ENCODE measurements at places on chromosomes 13 and 19.

GRCh38 chr13:95800436-95800835 is 123.5 kb downstream of the DNAJC3 start:
- DNase-seq, result no peak

DNA sequence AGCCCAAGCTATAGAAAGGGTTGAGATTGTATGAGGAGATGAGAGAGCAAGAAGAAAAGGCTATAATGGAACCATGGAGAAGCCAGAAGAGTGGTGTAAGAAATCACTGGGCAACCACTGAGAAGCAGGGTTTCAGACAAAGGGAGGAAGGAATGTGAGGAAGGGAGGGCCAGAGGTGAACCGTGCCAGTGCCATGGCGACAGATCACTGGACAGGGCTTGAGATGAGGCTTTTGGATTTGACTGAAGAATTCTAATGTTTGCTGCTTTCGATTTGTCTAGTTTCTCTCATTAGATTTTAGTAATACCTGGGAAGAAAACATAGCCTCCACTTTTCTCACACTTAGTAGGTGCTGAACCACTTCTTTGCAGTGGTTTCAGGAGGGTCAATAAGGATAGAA is 6.3 kb upstream of the GPR183 start:
- no peak for DNase-seq

GRCh38 chr13:34555988-34556387 is 386.1 kb upstream of the NBEA start:
- DNase-seq, result no peak

DNA sequence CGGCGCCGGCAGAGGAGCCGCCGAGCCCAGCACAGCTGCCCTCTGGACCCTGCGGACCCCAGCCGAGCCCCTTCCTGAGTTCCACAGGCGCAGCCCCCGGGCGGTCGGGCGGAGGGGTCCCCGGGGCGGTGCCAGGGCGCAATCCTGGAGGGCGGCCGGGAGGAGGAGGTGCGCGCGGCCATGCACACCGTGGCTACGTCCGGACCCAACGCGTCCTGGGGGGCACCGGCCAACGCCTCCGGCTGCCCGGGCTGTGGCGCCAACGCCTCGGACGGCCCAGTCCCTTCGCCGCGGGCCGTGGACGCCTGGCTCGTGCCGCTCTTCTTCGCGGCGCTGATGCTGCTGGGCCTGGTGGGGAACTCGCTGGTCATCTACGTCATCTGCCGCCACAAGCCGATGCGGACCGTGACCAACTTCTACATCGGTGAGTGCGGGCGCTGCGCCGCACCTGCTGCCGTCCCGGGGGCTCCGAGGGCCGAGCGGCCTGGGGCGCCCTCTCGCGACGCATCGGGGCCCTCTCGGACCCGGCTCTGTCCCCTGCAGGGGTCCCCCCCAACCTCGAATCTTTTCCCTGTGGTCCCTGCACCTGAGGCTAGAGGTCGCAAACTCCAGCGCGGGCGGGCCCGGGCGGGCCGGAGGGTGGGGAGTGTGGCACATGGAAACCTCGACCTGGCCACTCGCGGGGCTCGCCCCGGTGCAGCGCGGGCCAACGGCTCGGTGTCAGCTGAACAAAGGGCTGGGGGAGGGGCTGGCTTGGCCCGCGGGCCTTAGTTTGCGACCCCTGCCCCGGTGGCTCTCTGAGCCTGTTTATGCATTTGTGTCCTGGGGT is at the start of gene KISS1R:
KISS1R (plus strand) TSS at position 11 of the 829 bp plus-strand sequence; CDS start at position 181, 170 bp downstream.
- no peak for DNase-seq
